ENCODE measurements at places on chromosomes 2 and 18.

DNA sequence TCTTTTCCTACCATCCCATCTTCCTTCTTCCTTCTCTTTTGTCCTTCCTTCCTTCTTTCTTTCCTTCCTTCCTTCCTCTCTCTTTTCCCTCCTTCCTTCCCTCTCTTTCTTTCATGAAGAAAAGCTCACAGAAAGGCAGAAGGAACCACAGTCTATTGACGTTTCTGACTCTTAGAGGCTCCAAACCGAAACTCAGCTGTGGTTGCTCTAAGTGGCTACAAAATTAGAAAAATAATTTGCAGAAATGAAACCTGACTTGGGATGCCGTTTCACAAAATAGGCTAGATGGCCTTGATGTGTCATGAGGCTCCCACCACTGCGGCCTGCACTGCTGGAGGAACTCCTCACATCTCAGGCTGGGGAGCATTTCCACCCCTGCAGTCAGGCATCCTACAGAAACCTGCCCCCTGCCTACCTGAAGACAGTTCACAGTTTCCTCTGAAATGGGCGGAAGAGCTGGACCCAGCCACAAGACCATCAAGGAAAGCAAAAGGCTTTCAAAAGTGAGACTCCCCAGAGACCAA is 165.6 kb downstream of the SMAD7 start:
- no peak for DNase-seq

DNA sequence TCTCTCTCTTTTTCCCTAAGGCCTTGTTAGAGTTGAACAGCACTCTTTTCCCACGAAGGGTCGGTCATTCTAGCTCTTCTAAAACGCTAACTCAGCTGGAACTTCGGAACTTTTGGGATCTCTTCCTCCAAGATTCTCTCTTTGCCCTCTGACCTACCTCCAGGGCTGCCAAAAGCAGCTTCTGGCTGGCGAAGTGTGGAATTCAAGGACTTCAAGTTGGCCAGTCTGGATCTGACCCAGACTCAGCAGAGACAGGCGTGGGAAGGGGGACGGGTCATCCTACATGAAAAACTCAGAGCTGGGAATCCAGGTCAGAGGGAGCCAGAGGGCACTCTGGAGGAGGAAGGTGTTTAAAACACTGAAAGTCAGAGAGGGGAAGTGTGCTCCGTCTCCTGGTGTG is 305.5 kb upstream of the HDAC4 start:
- DNase-seq = no peak

DNA sequence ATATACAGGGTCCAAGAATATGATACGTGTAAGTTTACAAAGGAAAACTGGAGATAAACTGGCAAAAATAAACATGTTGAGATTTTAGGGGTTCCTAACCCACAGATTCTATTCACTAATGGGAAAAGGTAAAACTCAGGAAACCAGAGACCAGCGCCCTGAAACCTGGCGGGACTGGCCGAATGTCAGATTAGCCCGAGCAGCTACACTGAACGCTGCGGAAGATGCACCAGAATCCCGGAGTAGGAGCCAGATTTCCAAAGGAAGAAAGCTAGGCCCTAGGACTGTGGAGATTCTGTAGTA is 679 bp upstream of the WDR75 start:
- no peak for DNase-seq

DNA sequence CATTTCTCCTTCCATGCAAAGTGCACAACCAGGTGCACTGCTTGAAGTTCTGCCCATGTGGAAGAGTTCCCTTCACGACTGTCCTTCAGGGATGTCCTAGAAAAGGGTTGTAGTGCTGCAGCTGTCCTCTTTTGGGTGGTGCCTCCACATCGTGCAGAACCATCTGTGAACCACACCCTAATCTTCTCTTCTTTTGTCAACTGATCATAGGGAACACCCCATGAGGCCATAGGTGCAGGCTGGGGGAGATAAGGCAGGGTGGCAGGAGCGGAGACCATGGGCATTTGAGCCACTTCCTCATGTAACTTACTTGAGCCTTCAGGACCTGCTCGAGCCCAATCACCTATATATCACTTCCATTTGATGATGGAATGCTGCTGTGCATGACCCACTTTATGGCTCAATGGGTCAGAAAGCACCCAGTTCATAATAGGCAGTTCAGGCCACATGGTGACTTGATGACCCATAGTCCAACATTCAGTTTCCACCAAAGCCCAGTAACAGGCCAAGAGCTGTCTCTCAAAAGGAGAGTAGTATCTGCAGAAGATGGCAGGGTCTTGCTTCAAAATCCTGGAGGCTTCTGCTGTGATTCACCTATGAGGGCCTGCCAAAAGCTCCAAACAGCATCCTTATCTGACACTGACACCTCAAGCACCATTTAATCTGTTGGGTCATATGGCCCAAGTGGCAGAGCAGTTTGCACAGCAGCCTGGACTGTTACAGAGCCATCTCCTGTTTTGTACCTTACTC is 84.7 kb upstream of the CYRIA start:
- DNase-seq = no peak

GRCh38 chr18:25679491-25679890 is 327.5 kb upstream of the ZNF521 start:
- no peak for DNase-seq

DNA sequence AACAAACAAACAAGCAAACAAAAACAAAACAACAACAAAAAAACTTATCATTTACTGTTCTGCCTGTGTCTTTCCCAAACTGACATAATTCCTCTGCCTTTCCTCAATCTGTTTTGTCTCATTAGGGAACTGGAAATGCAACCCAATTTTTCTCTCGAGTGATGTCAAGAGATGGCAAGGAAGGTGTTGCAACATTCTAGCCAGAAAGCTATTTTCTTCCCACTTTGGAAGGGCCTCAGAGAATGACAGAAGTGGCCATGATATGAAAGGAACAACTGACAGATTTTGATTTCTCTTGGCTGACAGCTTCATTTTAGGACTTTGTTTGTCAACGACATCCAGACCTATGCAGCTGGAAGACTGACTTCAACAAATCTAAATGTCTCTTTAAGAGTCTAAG is 24.7 kb downstream of the RND3 start:
- DNase-seq = no peak

GRCh38 chr2:237892984-237893595 is 33.7 kb downstream of the RAMP1 start:
- DNase-seq = no peak

DNA sequence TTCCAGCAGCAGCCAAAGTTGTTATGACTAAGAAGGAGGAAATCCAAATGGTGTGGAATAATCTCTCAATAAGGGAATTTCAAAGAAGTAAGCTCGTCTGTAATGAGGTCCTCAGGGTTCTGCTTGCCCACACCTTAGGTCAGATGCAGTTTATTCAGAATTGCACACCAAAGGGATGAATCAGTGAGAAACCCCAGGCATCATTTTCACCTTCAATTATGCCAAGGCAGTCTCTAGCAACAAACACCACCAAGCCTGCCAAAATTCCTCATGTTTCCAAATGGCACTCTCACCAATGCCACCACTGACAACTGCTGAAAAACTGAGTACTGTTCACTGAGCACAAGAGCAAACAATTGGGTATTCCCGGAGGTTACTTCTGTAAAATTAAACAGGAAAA is 43.6 kb downstream of the KCNG3 start:
- no peak for DNase-seq

DNA sequence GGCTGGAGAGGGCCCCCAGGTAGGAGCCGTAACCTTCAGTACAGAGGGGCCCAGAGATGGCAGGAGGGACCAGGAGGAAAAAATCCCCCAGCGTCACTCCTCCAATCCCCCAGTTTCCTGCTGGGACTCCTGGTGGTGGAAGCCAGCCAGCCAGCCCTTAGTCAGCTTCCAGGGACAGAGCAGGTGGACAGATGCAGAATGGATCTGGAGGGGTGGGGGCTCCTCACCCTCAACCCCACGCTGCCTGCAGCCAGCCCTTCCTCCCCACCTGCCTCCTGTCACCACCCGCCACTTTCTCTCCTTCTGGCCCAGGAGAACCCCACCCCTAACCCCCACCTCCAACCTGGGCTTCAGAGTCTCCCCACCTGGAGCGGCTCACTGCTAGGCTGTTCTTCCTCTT is 21.1 kb downstream of the EMX1 start:
- DNase-seq = no peak

DNA sequence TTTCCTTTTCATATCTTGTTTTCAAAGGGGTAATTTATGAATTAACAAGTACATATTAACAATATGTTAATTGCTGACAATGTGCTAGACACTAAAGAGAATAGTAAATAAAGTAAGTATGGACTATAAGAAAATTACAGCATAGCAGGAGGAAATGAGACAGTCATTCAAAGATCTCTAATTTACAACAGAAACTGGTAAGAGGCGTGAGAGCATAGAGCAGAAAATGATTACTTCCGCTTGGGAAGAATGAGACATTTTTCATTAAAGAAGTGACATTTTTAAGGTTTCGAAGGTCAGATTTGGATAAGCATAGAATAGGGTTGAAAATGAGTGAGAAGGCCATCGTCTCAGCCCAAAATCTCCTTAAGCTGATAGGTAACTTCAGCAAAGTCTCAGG is 184.4 kb upstream of the SESTD1 start:
- no peak for DNase-seq

- DNase-seq = peak; percentile 86
These were observed 16.3 kb upstream of the HPCAL1 start for GRCh38 chr2:10286216-10287037.

- no peak for DNase-seq
These were observed 25.9 kb downstream of the GKN2 start for GRCh38 chr2:68926796-68927195.

DNA sequence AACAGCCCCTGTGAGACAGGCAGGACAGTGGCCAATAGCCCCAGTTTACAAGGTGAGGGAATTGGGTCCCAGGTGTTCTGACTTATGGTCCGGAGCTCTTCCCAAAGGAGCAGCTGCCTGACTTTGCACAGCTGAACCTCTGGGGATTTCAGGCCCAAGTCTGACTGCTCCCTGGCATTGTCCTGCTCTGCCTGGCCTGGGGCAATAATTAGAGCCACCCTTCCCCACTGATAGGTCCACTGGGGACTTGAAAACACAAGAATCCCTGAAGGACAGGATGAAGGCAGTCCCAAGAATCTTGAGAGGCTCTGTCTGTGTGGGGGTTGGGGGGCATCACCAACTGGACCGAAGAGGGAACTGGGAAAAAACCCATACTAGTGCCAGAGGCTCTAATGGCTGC is 3.7 kb upstream of the FEV start:
- DNase-seq = no peak

DNA sequence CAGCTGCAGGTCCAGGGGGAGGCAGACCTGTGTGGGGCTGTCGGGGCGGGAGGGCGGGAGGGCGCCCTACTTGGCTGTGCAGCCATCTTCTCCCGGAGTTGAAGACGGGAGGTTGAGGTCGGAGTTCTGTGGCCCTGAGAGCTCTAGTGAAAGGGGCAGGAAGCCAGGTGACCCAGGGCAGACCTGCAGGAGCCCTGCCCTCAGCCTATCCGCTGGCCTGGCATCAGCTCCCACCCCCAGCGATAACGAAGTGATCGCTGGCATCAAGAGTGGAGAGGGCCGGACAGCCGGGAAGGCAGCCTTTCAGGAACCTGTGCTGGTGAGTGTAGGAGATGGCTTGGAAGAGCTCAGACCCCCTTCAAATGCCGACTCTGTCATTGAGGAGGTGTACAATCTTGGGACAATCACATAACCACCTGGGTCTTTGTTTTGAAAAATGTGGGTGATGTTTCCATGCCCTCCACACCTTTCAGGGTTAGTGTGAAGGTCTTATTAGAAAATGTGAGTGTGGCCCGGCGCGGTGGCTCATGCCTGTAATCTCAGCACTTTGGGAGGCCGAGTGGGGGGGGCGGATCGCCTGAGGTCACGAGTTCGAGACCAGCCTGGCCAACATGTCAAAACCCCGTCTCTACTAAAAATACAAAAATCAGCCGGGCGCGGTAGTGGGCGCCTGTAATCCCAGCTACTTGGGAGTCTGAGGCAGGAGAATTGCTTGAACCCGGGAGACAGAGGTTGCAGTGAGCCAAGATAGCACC is 1.3 kb downstream of the ARHGEF4 start:
- no peak for DNase-seq

- DNase-seq = no peak
These were observed 54.3 kb upstream of the PKDCC start for GRCh38 chr2:41993435-41993925.

GRCh38 chr2:218782528-218782844 is 539 bp downstream of the CYP27A1 start:
- no peak for DNase-seq

GRCh38 chr2:46510598-46511177 is 31.3 kb downstream of the TMEM247 start:
- DNase-seq = no peak

DNA sequence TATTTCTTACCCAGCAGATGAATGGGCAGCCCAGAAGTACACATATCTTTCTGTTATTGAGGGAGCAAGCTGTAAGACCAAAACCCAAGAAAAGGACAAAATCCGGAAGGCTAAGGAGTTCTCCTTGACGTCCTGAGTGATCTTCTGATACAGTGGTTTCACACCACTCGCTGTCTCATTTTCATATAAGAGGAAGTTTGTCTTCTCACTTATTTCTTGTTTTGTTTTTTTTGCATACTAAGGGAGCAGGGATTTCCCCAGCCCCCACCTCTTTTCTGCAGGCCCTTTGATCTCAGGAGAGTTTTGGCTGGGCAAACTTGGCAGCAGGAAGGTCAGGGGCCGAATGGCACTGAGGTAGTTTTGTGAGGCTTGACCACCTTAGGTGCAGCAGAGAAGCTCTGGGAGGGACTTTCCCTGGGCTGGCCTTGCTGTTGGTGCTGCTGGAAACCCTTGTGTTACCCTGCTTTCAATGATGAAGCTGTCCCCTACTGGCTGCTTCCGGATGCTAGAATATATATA is 13.3 kb downstream of the CHRNA1 start:
- DNase-seq = no peak

DNA sequence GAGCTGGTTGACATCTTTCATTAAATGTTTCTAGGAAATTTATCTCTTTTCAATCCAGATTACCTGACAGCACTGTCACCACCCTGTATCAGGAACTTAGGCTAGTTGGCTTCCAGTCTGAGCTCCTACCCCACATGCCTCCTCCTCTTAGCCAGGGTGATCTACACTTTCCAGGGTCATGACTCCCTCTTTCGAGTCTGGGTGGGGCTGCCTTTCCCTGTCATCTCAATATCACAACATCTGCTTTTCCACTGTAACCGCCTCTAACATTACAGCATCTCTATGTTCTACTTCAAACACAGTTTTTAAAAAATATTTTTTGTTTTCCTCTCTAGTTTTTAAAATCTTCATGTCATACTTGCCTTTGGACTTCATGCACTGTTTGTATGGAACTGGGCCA is 129.2 kb downstream of the RBMS1 start:
- no peak for DNase-seq

DNA sequence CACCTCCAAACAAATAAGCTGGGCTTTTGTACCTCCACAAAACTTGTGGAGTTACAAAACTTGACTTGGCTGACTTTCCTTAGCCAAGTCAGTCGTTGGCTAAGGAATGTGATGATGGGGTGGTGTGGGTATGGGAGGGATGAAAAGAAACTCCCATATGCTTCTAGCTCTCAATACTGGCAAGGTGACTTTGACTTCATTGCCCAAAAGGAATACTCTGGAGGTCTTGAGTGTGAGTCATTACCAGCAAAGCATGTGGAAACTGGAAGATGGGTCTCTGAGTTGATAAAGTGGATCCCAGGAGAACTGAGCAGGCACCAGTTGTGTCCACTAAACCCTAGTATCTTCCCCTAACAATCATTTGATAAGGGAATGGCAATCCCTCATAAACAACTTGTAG is 226.7 kb downstream of the GULP1 start:
- DNase-seq = no peak

GRCh38 chr2:64220265-64220664 is 76.0 kb upstream of the PELI1 start:
- no peak for DNase-seq

GRCh38 chr2:110900191-110900590 is 167.8 kb downstream of the ACOXL start:
- no peak for DNase-seq

Measured in NCI-H510A (cell line).